Sciatic nerve (tissue), 2 donors: ENCODE measurements at places on chromosomes 7 and 10. TPM values are rescaled to one million over a fixed set of nuclear protein-coding genes. Genes with fewer than 3 reads are reported as not detected.
A peak's percentile ranks its signal among the peaks of the same experiment; 100 is the strongest.

The CABCOCO1 gene
- total RNA-seq = not detected

The SCIN gene
- total RNA-seq = 9.8 TPM

The XRCC2 gene
- total RNA-seq = 0.58 TPM

The CDH23 gene
- total RNA-seq = 20.1 TPM

The WEE2 gene
- total RNA-seq = not detected

The ANKRD30A gene
- 0.09 TPM for total RNA-seq

The LIPM gene
- total RNA-seq = not detected

The CPA2 gene
- total RNA-seq = 1.2 TPM

The EXOC4 gene
- total RNA-seq = 109 TPM

The FZD8 gene
- total RNA-seq = 43.5 TPM

The CHST3 gene
- total RNA-seq = 36.5 TPM

The HOXA6 gene
- total RNA-seq = 15.8 TPM

The MYL10 gene
- not detected for total RNA-seq

DNA sequence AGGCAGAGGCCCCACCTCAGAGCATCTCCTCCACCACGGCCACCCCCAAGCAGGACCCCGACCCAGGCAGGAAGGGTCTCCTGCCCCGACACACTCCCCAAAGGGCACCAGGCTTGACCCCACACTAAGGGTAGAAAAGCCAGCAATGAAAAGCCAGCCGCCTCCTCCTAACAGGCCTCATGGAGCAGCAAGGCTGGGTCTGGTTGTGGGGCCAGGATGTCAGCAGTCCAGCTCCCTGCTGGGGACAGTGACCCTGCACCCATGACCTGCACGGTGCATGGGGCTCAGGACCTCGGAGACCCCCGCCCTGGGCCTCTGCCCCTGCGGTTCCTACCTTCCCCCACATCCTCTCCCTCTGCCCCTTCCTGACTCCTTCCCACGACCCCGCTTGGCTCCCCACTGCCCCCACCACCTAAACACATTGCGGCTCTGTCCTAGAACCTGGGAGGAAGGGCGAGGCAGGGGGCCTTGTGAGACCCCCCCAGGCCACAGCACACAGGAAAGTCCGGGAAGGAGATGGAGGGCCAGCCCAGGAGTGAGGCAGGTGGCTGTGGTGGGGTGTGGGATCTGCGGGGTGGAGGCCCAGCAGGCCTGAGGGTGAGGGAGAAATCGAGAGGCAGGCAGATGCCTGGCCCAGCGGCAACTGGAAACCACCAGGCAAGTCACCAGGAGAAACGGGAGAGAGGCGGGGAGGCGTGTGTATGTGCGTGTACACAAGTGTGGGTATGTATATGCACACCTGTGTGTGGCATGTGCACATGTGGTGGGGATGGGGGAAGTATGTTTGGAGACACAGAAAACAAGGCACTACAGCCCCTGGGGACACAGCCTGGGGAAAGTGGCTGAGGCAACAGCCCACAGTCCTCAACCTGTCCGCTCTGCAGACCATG, 229.9 kb downstream of the MAD1L1 start:
- peak; percentile 45 for DNase-seq

- DNase-seq = no peak
Measured at GRCh38 chr10:132832186-132832969, 46.4 kb upstream of the NKX6-2 start.

DNA sequence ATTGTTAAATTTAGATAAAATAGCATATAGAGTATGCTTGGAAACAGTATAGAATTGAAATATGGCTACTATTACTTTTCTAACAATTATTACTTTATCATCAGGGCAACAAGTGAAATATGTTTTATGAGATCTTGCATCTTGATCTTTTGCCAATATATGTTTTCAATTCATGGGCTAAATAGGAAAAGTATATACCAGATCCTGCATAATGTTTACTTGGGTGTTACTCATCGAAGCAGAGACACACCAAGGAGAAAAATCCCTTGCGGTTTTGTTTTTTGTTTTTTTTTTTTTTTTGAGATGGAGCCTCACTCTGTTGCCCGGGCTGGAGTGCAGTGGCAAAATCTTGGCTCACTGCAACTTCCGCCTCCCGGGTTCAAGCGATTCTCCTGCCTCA, 541.4 kb downstream of the SUGCT start:
- DNase-seq = no peak

DNA sequence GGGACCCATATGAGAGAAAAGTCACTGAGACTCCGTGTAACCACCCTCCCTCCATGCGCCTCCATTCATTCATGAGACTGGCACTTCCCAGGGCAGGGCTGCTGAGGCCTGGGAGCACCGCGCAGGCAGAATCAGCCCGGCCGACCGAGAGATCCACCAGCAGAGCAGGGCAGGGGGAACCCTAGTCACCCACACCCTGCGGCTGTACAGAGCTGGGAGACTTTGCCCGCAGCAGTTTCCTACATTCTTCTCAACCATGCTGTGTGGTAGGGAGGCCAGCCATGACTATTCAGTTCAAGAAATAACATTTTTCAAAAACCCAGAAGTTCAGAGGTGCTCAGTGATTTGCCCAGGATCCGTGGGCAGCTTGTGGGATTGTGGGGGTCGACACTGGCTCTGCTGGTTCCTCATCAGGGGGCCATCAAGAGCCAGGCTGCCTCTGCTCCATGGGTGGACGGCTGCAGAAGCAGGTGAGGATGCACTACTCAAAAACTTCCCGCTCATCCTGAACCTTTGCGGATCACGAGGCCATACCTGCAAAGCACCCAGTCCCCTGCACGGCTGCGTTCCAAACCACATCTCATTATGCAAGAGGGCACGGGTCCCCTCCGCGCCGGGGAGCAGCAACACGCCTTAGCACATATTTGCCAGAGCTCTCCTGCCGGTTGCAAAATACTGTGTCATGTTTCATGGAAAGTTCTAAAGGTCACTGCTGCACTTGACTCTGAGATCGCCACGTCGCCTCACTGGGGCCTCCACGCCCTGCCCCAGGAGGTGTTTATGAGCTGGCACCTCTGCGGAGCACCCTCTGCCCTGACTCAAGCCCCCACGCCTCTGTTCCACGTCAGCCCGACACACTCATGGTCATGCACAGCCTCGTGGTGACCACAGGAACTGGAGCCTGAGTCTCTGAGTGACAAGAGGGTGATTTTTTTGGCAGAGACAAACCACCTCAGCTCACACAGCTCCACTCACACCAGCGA, 132.0 kb downstream of the PRKAG2 start:
- no peak for DNase-seq

DNA sequence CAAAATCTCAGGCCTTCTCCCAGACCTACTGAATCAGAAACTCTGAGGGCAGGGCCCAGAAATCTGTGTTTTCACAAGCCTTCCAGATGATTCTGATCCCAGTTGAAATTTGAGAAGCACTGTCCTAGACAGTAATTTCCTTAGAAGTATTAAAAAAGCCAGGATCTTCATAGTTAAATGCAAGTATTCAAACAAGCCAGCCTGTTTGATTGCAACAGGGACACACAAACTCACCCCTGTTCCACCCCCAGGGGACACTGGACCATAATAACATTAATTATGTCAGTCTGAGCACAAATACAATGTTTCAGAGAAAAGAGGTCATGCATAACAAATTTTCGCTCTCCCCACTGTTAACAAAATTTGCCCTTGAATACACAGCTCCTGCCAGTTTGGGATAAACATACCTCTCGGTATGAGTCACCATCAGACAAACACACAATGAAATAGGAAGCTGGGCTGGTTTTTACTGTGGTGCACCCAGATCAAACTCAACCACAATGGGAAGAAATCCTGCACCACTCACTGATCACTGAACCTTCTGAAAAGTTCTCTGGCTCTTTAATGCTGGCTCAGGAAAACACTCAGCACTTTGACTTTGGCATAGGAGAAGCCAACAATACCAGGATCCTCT, 34.3 kb downstream of the ABLIM1 start:
- DNase-seq = no peak
